ENCODE measurements at places on chromosomes 1 and 21. TPM values are rescaled to one million over a fixed set of nuclear protein-coding genes. Genes with fewer than 3 reads are reported as not detected.

The LAMB3 gene
- 3,200 TPM for total RNA-seq

The FCRL1 gene
- total RNA-seq = not detected

The ATP1B1 gene
- total RNA-seq = 54.4 TPM

The PLPPR5 gene
- 0.31 TPM for total RNA-seq

The TSPAN1 gene
- total RNA-seq = 31.9 TPM

The DCDC2B gene
- not detected for total RNA-seq

The NR1I3 gene
- not detected for total RNA-seq

The HEYL gene
- total RNA-seq = 0.08 TPM

The TMEM82 gene
- not detected for total RNA-seq

The PLCH2 gene
- total RNA-seq = 124 TPM

Data from hair follicular keratinocyte (primary cell).